Fibroblast of villous mesenchyme (primary cell): ENCODE measurements at places on chromosomes 2 and 18.
A peak's percentile ranks its signal among the peaks of the same experiment; 100 is the strongest.

DNA sequence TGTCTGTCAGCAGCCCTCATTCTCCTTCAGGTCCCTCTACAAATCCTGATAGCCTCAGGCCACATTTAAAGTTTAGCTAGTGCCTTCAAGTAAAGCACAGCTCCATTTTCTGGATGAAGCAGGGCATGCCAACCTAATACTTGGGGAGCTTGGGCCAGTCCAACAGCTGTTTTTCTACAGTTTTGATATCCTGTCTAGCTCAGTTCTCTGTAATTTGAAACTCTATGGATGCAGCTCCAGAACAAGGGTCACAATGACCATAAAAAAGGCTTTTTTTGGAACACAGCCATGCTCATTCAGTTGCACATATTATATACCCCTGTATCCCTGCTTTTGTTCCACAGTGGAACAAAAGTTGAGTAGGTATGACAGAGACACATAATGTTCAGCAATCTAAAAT lies 373.5 kb downstream of the SUCLG1 start:
- no peak for DNase-seq

GRCh38 chr2:74499940-74500577 lies 656 bp upstream of the LBX2 start:
- no peak for DNase-seq

DNA sequence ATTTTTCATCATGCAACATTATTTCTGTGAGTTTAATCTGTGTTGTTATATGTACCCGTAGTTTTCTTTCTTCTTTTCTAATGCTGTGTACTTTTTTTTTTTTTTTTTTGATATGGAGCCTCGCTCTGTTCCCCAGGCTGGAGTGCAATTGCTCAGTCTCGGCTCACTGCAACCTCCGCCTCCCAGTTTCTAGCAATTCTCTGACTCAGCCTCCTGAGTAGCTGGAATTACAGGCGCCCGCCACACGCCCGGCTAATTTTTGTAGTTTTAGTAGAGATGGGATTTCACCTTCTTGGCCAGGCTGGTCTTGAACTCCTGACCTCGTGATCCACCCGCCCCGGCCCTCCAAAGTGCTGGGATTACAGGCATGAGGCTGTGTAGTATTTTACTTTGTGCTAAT lies 155.4 kb downstream of the GALR1 start:
- no peak for DNase-seq

GRCh38 chr18:8254654-8255053 lies 354.6 kb upstream of the RAB12 start:
- no peak for DNase-seq

GRCh38 chr2:170005702-170006101 lies 172.2 kb upstream of the MYO3B start:
- DNase-seq: no peak

DNA sequence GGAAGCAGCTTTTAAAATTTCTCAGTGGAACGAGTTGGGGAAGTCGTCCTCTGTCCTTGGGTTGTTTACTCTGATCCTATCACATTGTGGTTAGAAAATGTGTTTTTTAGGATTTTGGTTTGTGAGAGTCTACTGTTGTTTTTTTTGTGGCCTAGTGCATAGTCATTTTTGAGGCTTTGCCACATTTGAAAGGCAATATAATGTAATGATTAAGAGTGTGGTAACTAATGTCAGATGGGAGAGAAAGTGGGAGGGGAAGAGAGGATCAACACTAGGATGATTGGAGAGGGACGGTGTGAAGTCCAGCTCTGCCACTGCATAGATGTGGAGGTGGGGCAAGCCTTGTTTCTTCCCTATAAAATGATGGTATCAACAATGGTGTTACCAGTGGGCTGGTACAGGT lies 8.5 kb downstream of the SP140L start:
- peak; percentile 72 for DNase-seq

DNA sequence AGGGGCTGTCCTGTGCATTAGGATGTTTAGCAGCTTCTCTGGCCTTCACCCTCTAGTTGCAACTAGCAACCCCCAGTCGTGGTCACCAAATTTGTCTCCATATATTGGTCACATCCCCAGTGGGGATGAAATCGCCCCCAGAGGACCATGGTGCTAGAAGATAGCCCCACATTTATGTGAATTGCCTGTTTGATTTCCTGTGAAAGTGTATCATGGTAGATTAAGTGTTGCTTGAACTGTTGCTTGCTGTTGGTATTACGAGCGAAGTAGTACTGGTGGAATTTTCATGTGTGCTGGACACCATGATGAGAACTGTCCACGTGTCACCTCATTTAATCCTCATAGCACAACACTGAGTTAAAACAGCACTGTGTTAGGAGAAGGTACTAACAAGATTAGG lies 59.4 kb downstream of the TSPYL6 start:
- DNase-seq: no peak

DNA sequence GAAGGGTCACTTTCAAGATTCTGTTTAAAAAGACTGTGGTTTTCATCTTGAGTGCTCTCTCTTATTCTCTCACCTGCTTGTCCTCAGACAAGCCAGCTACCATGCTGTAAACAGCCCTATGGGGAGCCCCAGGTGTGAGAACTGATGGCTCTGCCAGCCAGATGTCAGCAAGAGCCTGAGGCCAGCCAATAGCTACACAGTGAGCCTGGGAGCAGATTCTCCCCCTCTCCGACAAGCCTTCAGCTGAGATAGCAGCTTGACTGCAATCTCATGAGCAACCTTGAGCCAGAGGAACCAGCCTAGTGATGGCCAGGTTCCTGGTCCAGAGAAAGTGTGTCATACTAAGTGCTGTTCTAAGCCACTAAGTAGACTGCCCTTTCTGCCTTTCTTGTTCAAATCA lies 272.1 kb downstream of the NAPG start:
- no peak for DNase-seq
